ENCODE measurements at places on chromosomes 6 and 20.

DNA sequence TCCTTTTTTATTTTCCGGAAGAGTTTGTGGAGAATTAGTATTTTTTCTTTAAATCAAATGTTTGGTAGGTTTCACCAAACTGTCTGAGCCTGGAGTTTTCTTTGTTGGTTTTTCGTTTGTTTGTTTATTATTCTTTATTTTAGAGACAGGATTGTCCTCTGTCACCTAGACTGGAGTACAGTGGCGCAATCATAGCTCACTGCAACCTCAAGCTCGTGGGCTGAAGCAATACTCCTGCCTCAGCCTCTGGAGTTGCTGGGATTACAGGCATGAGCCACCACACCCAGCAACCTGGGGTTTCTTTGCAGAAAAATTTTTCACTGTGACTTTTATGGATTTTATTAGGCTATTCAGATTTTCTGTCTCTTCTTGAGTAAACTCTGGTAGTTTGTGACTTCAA lies 120.2 kb upstream of the LOC128125822 start:
- no peak overlapping the region for H3K27ac ChIP-seq
- no peaks in the 10 kb centered on the region for H3K36me3 ChIP-seq
- no peak overlapping the region for H3K4me3 ChIP-seq
- H3K27me3 ChIP-seq: no peaks in the 10 kb centered on the region
- no peaks in the 10 kb centered on the region for H3K4me1 ChIP-seq

- no peaks in the 10 kb centered on the region for H3K27me3 ChIP-seq
- no peaks in the 10 kb centered on the region for H3K36me3 ChIP-seq
- peaks cover 11% of the 10 kb centered on the region for H3K4me1 ChIP-seq
- H3K27ac ChIP-seq: peak overlapping the region; percentile 33
- H3K4me3 ChIP-seq: no peak overlapping the region
Measured at GRCh38 chr6:36643977-36644376, 34.5 kb upstream of the CDKN1A start.

DNA sequence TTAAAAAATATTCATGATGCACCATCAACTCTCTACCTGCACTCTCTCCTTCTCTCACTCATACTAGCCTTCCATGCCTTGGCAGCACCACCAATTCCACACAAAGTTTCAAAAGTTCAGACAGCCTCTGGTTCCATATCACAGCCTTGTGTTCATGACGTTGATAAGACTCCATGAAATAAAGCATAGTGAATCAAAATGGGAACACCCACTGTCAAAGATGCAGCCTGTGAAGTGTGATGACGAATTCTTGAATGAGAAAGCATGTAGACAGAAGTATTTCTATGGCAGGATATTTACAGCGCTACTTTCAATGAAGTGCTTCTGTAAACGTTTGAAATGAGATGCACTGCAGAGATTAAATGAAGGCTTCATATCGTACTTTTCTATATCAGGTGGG lies 77.3 kb upstream of the FERMT1 start:
- H3K27me3 ChIP-seq: no peaks in the 10 kb centered on the region
- DNase-seq: no peak
- H3K36me3 ChIP-seq: no peaks in the 10 kb centered on the region
- no peaks in the 10 kb centered on the region for H3K4me1 ChIP-seq

- DNase-seq: no peak
- H3K4me1 ChIP-seq: no peaks in the 10 kb centered on the region
- H3K27ac ChIP-seq: no peak overlapping the region
Measured at GRCh38 chr6:169395080-169395805, 141.6 kb upstream of the THBS2 start.

- H3K27ac ChIP-seq: no peak overlapping the region
- H3K4me3 ChIP-seq: no peak overlapping the region
- no peaks in the 10 kb centered on the region for H3K36me3 ChIP-seq
- peaks cover 16% of the 10 kb centered on the region for H3K4me1 ChIP-seq
Measured at GRCh38 chr6:87724983-87725811, 23.2 kb upstream of the AKIRIN2 start.
